Natural killer cell treated with Interleukin-12 subunit alpha and Interleukin-12 subunit beta and Interleukin-15 and Interleukin-18, amount 100 ng/mL, for 72 hours (primary cell): ENCODE measurements at places on chromosomes 2 and 18.
A peak's percentile ranks its signal among the peaks of the same experiment; 100 is the strongest.

DNA sequence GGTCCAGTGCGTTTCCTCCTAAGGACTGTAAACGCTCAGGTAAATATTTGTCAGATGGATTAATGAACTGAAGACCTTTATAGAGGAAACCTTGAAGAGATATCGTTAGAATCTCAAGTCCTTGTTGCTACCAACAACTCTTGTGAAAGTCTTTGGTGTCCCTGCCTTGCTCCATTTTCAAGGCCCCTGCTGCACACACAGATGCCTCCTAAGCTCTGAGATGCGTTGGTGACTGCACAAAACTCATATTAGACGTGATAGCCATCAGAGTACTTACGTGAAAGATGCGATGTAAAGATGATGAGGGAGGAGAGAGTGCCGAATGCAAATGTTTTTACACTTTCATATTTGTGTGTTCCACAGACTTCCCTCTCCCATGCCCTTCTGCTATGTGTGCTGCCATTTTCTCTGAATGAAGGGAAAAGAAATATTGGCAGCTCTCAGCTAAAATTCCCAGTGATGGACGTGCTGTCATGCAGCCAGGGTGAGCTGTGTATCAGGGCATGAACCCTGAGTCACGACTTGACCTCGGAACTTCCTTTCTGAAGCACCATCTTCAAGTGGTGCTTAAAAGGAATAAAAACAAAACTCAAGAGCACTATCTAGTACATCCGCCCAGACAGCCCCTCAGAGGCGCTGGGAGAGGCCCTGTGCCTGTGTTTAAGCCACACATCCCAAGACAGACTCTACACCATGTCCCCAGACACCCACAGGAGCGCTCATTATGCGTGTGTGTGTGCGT lies 117.4 kb downstream of the FAM210A start:
- H3K4me3 ChIP-seq: peak overlapping the region; percentile 80
- peaks cover 49% of the 10 kb centered on the region for H3K4me1 ChIP-seq
- no peaks in the 10 kb centered on the region for H3K36me3 ChIP-seq
- peaks cover 3% of the 10 kb centered on the region for H3K27me3 ChIP-seq

GRCh38 chr2:169735623-169736022 lies 2.0 kb downstream of the KLHL23 start:
- no peak for DNase-seq
- H3K4me3 ChIP-seq: peak overlapping the region; percentile 82
- peaks cover 7% of the 10 kb centered on the region for H3K27me3 ChIP-seq
- peaks cover 16% of the 10 kb centered on the region for H3K4me1 ChIP-seq
- peaks cover 8% of the 10 kb centered on the region for H3K36me3 ChIP-seq

GRCh38 chr2:104405623-104406022 lies 448.3 kb upstream of the POU3F3 start:
- no peaks in the 10 kb centered on the region for H3K4me1 ChIP-seq
- no peak overlapping the region for H3K27ac ChIP-seq
- no peaks in the 10 kb centered on the region for H3K27me3 ChIP-seq
- no peak for DNase-seq
- no peaks in the 10 kb centered on the region for H3K36me3 ChIP-seq

- DNase-seq: no peak
- H3K4me1 ChIP-seq: no peaks in the 10 kb centered on the region
- peaks cover 20% of the 10 kb centered on the region for H3K27me3 ChIP-seq
- no peaks in the 10 kb centered on the region for H3K36me3 ChIP-seq
- H3K27ac ChIP-seq: no peak overlapping the region
- no peak overlapping the region for H3K4me3 ChIP-seq
Measured at GRCh38 chr2:181753686-181754085, 73.4 kb upstream of the NEUROD1 start.

- no peak overlapping the region for H3K27ac ChIP-seq
- no peaks in the 10 kb centered on the region for H3K36me3 ChIP-seq
- H3K27me3 ChIP-seq: peaks cover 14% of the 10 kb centered on the region
- DNase-seq: no peak
- H3K4me1 ChIP-seq: no peaks in the 10 kb centered on the region
Measured at GRCh38 chr2:60422826-60423483, 130.5 kb downstream of the BCL11A start.

DNA sequence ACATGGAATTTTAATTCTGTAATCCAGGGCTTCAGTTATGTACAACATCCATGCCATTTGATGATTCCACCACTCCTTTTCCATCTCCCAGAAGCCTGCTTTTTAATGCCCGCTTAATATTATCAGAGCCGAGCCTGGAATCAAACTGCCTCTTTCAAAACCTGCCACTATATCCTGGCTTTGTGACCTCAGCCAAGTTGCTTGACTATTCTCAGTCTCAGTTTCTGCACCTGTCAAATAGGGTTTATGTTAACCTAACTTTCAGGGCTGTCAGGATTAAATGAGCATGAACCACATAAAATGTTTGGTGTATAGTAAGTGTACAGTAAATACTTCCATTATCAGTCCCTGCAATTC lies 108.7 kb downstream of the XRCC5 start:
- no peak for DNase-seq
- H3K4me1 ChIP-seq: peaks cover 53% of the 10 kb centered on the region
- H3K27ac ChIP-seq: peak overlapping the region; percentile 60
- H3K4me3 ChIP-seq: peak overlapping the region; percentile 6

DNA sequence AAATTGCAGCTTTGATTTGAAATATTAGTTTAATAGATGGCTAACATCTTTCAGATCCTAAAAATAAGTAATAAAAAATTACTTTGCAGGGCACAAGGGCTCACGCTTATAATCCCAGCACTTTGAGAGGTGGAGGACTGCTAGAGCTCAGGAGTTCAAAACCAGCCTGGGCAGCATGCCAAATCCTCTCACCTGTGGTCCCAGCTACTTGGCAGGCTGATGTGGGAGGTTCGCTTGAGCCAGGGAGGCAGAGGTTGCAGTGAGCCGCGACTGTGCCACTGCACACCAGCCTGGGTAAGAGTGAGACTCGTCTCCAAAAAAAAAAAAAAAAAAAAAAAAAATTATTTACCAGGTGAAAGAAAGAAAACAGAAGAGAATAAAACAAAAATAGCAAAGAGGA lies 449.8 kb downstream of the NRXN1 start:
- H3K4me1 ChIP-seq: no peaks in the 10 kb centered on the region
- no peaks in the 10 kb centered on the region for H3K27me3 ChIP-seq
- no peaks in the 10 kb centered on the region for H3K36me3 ChIP-seq
- no peak overlapping the region for H3K27ac ChIP-seq
- no peak for DNase-seq

GRCh38 chr2:105674859-105675541 lies 69.7 kb upstream of the NCK2 start:
- no peaks in the 10 kb centered on the region for H3K4me1 ChIP-seq
- H3K27ac ChIP-seq: no peak overlapping the region
- DNase-seq: no peak

DNA sequence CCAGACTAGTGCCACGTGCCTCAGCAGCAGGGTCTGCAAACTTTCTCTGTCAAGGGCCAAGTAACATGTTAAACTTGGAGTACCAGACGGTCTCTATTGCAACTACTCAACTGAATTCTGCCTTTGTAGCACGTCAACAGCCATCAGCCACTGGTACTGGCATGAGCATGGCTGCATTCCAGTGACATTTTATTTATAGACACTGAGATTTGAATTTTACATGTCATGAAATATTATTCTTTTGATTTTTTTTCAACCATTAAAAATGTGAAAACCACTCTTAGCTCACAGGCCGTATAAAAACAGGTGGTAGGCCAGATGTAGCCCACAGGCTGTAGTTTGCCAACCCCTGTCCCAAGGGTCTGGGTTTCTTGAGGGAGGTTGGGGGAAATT lies 199.7 kb downstream of the TPGS2 start:
- H3K4me3 ChIP-seq: no peak overlapping the region
- H3K27me3 ChIP-seq: peaks cover 13% of the 10 kb centered on the region
- H3K4me1 ChIP-seq: no peaks in the 10 kb centered on the region
- no peak overlapping the region for H3K27ac ChIP-seq
- DNase-seq: no peak

DNA sequence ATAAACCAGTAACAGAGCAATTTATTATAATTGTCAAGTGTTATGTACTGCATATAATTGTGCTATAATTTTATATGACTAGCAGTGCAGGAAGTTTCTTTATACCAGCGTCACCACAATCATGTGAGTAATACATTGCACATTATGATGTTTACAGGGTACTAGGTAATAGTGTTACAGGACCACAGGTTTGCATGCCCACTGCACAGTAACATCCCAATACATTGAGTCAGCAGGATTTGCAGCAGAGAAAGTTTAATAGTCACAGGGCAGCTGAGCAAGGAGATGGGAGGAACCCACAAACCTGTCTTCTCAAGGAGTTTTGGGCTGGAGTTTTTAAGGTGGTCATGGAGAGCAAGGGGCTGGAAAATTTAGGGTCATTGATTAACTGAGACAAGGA lies 1042.9 kb upstream of the ACVR2A start:
- H3K4me1 ChIP-seq: no peaks in the 10 kb centered on the region
- no peak overlapping the region for H3K4me3 ChIP-seq
- H3K36me3 ChIP-seq: peaks cover 5% of the 10 kb centered on the region

DNA sequence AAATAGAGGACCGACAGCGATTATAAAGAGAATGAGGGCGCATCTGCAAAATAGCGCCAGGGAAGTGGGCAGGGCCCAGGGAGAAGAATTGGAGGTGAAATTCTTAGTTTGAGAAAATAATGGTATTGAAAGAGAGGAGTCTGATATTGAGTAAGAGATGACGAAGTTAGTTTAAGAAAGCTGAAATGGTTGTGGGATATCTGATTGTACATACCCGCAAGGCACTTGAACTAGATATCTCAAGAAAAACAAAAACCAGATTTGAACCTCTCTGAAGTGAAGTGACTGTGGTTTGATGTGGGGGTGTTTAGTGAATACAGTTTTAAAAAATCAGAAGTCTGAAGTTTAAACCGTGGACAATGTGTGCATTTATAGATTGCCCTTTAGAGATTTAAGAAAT lies 38.9 kb downstream of the ZNF532 start:
- H3K27me3 ChIP-seq: no peaks in the 10 kb centered on the region
- DNase-seq: no peak
- H3K27ac ChIP-seq: no peak overlapping the region
- H3K4me1 ChIP-seq: no peaks in the 10 kb centered on the region
- no peaks in the 10 kb centered on the region for H3K36me3 ChIP-seq
- no peak overlapping the region for H3K4me3 ChIP-seq

- DNase-seq: no peak
- no peak overlapping the region for H3K4me3 ChIP-seq
- H3K36me3 ChIP-seq: no peaks in the 10 kb centered on the region
- H3K4me1 ChIP-seq: no peaks in the 10 kb centered on the region
Measured at GRCh38 chr2:56770490-56770889, 586.7 kb downstream of the CCDC85A start.

DNA sequence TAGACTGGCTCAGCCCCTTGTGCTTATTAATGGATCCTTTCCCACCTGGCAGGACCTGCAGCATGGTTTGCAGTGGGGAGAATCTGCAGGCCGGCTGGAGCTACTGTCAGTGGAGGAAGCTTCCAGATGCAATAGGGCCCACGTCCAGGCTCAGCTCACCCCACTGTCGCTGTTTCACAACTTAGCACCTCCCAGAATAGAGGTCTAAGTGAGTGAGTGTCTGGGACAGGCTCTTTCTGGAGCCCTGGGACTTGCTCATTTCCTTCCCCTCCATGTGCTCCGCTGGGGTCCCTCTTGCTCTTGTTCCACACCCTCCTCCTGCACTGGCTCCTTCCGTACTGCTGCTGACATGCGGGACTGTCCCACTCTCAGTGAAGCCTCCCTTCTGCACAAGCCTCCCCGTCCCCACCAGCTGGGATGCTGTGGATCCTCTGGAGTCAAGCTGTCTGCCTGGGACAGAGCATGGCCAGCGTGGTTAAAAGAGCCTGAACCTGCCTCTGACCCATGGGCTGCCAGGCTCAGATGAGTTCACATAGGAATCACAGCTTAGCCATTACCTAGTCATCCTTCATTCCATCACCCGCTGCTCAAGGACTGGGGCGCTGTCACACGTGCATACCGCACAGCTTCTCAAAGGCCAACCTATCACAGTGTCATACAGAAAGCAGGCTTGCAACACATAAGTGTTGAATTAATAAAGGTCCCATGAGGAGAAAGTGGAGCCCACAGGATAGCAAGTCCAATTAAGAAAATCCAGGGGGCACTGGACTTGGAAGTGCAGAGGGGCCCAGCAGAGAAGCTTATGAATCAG lies 135.9 kb downstream of the ACKR3 start:
- H3K4me1 ChIP-seq: no peaks in the 10 kb centered on the region
- DNase-seq: no peak
- peaks cover 3% of the 10 kb centered on the region for H3K27me3 ChIP-seq
- H3K27ac ChIP-seq: no peak overlapping the region
- no peak overlapping the region for H3K4me3 ChIP-seq
- H3K36me3 ChIP-seq: no peaks in the 10 kb centered on the region

GRCh38 chr2:216349366-216349765 lies 22.9 kb downstream of the MARCHF4 start:
- H3K36me3 ChIP-seq: no peaks in the 10 kb centered on the region
- H3K27me3 ChIP-seq: no peaks in the 10 kb centered on the region
- peak overlapping the region; percentile 16 for H3K27ac ChIP-seq
- H3K4me3 ChIP-seq: peak overlapping the region; percentile 55
- peaks cover 67% of the 10 kb centered on the region for H3K4me1 ChIP-seq
- no peak for DNase-seq

DNA sequence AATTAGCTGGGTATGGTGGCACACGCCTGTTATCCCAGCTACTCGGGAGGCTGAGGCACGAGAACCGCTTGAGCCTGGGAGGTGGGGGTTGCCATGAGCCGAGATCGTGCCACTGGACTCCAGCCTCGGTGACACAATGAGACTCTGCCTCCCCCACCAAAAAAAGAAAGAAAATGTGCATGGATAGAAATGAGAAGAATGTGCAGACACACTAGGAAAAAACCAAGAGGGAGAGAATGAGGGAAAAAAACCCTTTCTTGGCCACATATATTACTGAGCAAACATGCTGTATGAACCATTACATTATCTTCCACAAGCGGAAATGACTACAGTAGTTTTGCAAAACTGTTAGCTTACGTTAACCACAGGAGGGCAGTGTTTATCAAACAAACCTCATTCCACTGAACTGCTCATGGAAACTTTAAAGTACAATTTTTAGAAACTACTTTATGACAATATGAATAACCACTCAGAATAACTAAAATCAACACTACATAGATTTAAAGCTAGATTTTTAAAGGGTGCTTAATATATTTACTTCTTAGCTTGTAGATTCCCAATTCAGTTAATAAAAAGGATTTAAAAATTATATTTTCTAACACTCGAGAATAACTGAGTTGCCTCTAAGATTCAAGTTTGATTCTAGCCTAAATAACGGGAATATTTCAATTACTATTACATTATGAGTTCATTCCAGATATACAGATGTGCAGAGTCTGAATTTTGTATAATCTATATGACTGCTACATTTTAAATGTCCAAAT lies 26.4 kb downstream of the ASXL2 start:
- peak overlapping the region; percentile 86 for H3K4me3 ChIP-seq
- H3K27me3 ChIP-seq: no peaks in the 10 kb centered on the region
- peak overlapping the region; percentile 92 for H3K27ac ChIP-seq
- no peaks in the 10 kb centered on the region for H3K36me3 ChIP-seq

GRCh38 chr2:142755191-142755590 lies 122.3 kb upstream of the KYNU start:
- H3K27me3 ChIP-seq: no peaks in the 10 kb centered on the region
- H3K4me1 ChIP-seq: no peaks in the 10 kb centered on the region
- H3K4me3 ChIP-seq: no peak overlapping the region
- no peak for DNase-seq
- H3K27ac ChIP-seq: no peak overlapping the region
